Thoracic aorta endothelial cell (primary cell): ENCODE measurements at places on chromosomes 3 and 15. TPM values are rescaled to one million over a fixed set of nuclear protein-coding genes. Genes with fewer than 3 reads are reported as not detected.

The P2RY12 gene
- total RNA-seq: not detected in 2 replicates

The EFL1 gene
- 35.1 and 36.8 TPM in 2 replicates for total RNA-seq

The PLOD2 gene
- total RNA-seq: 335 and 431 TPM in 2 replicates

The PLXND1 gene
- 362 and 374 TPM in 2 replicates for total RNA-seq

The CLDN11 gene
- 7.5 and 191 TPM in 2 replicates for total RNA-seq

The SUMF1 gene
- 48.5 and 58.4 TPM in 2 replicates for total RNA-seq

The SRGAP3 gene
- under 0.01 and 0.53 TPM in 2 replicates for total RNA-seq

The SLC41A3 gene
- 37.8 and 40.0 TPM in 2 replicates for total RNA-seq

The TMCO5A gene
- total RNA-seq: not detected in 2 replicates

The TEX9 gene
- total RNA-seq: 3.5 and 4.6 TPM in 2 replicates

The ACKR2 gene
- 0.07 TPM in 1 of 2 replicates, not detected in the other for total RNA-seq

The NPAP1 gene
- total RNA-seq: not detected in 2 replicates

The RBSN gene
- total RNA-seq: 24.5 and 26.1 TPM in 2 replicates

The ST3GAL6 gene
- total RNA-seq: 21.5 and 36.7 TPM in 2 replicates

The SUSD5 gene
- 0.93 and 1.3 TPM in 2 replicates for total RNA-seq

The KCNH8 gene
- under 0.01 TPM in 1 of 2 replicates, not detected in the other for total RNA-seq

The CLCN2 gene
- total RNA-seq: 3.3 and 3.9 TPM in 2 replicates

The LRRC15 gene
- under 0.01 TPM in 1 of 2 replicates, not detected in the other for total RNA-seq

The TM6SF1 gene
- total RNA-seq: 20.4 and 42.3 TPM in 2 replicates

The CTXN2 gene
- total RNA-seq: not detected in 2 replicates

The FBXW12 gene
- total RNA-seq: not detected in 2 replicates

The FAM81A gene
- 0.80 and 1.1 TPM in 2 replicates for total RNA-seq

The IP6K1 gene
- total RNA-seq: 44.5 and 53.0 TPM in 2 replicates

The IMPG2 gene
- 0.50 and 0.53 TPM in 2 replicates for total RNA-seq

The ADGRG7 gene
- total RNA-seq: not detected in 2 replicates

The CFAP20DC gene
- 4.3 TPM in 2 replicates for total RNA-seq

The SKOR1 gene
- total RNA-seq: 0.07 TPM in 1 of 2 replicates, not detected in the other

The CYP1A2 gene
- not detected in 2 replicates for total RNA-seq

The IL17RE gene
- 0.13 and 0.29 TPM in 2 replicates for total RNA-seq

The RGMA gene
- total RNA-seq: 0.14 TPM in 1 of 2 replicates, not detected in the other

The ATP13A5 gene
- total RNA-seq: not detected in 2 replicates

The CHAC1 gene
- total RNA-seq: 3.7 and 5.1 TPM in 2 replicates

The DZIP1L gene
- total RNA-seq: 13.8 and 23.6 TPM in 2 replicates

The SLC15A2 gene
- total RNA-seq: under 0.01 and 0.36 TPM in 2 replicates

The ANKRD63 gene
- total RNA-seq: 0.13 and 0.22 TPM in 2 replicates

The THAP10 gene
- total RNA-seq: 3.2 and 3.9 TPM in 2 replicates

The RNU5B-1 gene
- total RNA-seq: not detected in 2 replicates

The IL16 gene
- 0.22 and 0.93 TPM in 2 replicates for total RNA-seq

The LRRC31 gene
- not detected in 2 replicates for total RNA-seq

The GOLGA8J gene
- not detected in 2 replicates for total RNA-seq

The GNB5 gene
- total RNA-seq: 17.0 and 22.0 TPM in 2 replicates

The TRH gene
- not detected in 2 replicates for total RNA-seq

The CD200R1 gene
- 0.07 TPM in 1 of 2 replicates, not detected in the other for total RNA-seq

The KCNMB3 gene
- total RNA-seq: 1.5 and 1.6 TPM in 2 replicates

The TNFAIP8L3 gene
- 56.0 and 60.8 TPM in 2 replicates for total RNA-seq

The AMT gene
- total RNA-seq: 0.65 and 0.66 TPM in 2 replicates

The MYL3 gene
- not detected in 2 replicates for total RNA-seq

The RYR3 gene
- total RNA-seq: under 0.01 and 0.66 TPM in 2 replicates

The TP63 gene
- not detected in 2 replicates for total RNA-seq

The TIGIT gene
- not detected in 2 replicates for total RNA-seq

The PIERCE2 gene
- 1.2 and 1.6 TPM in 2 replicates for total RNA-seq

The SCAMP5 gene
- 8.2 and 16.9 TPM in 2 replicates for total RNA-seq
